ENCODE measurements at places on chromosomes 1 and 21. TPM values are rescaled to one million over a fixed set of nuclear protein-coding genes. Genes with fewer than 3 reads are reported as not detected.

- peak; percentile 88 for DNase-seq
Measured at GRCh38 chr1:93597709-93598108, 83.9 kb downstream of the BCAR3 start.

DNA sequence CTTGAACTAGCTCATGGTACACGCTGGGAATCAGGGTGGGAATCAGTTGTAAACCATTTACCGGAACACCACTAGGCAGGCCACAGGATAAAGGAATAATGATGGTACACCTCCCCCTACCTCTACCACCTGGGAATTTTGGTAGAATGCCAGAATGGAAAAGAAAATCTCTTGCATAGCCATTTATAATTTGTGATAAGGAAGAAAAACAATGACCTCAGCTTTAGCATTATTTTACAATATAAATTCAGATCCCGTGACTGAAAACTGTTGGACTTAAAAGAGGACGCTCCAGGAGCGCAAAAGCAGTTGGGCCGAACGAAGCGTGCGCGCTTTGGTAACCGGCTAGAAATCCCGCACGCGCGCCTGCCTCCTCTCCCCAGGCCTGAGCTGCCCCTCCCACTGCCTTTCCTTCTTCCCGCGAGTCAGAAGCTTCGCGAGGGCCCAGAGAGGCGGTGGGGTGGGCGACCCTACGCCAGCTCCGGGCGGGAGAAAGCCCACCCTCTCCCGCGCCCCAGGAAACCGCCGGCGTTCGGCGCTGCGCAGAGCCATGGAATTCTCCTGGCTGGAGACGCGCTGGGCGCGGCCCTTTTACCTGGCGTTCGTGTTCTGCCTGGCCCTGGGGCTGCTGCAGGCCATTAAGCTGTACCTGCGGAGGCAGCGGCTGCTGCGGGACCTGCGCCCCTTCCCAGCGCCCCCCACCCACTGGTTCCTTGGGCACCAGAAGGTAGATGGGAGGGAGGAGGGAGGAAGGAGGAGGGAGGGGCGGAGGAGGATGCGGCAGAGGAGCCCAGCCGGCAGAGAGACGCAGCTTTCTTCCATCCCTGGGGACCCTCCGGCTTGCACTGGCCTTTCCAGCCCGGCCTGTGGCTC is at the start of gene CYP4X1:
Gene CYP4X1 (plus strand): TSS at position 402 of the 873 bp plus-strand sequence. CDS start 149 bp downstream, at position 551.
- peak; percentile 39 for DNase-seq

- DNase-seq: peak; percentile 22
Measured at GRCh38 chr1:1510912-1511532, 940 bp upstream of the ATAD3A start.

DNA sequence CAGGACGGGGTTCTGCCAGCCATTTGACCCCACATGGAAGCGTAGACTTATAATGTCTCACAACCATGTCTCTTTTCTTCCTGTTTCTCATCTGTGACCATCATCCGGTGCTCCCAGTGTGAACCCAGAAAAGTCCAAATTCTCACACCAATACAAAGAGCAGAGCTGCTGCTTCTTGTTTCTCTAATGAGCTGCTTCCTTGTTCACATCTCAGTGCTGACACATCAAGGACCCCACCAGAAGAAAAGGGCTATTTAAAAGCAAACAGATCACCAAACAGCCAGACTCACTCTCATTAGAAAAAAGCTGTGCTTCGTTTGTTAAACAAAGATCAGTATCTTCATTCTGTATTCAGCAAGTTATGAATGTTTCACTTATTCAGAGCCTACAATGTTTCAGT is 835 bp upstream of the LCE1D start:
- no peak for DNase-seq

- DNase-seq: no peak
Measured at GRCh38 chr1:15151871-15152270, 1.7 kb upstream of the TMEM51 start.

DNA sequence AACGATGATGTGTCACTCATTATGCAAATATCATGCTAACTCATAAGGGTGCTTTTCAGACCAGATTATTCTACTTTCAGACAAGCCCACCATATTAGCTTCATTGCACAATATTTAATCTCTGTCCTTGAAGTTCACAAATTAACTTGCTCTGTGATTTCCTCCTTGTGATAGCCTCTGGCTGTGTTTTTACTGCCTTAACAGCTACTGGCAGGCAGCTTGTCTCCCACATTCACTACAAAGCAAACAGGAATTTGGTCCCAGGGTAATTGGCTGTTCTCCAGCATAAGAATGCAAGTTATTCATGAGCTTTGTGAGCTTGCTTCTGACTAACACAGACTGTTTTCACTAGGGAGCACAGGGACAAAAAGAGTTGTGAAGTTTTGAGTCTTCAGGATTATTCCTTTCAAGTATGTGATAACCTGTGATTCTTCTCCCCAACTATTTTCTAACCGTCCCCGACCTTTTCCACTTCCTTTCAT is 87.9 kb upstream of the HMCN1 start:
- DNase-seq: peak; percentile 99

DNA sequence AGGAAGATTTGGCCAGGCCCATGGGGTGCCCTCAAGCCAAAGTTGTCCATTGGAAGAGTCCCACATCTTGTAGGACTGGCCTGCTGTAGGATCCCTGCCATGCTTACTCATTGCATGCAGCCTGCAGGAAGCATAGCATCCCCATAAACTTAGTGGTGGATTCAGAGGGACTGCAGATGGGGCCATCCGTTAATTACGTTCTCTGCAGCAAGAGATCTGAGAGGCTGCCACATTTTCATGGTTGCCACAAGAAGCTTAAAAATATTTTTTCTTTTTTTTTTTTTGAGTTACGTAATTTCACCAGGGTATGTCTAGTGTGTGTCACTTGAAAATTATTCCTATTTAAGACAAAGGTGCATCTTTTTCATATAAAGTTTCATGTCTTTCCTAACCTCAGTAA is 329.7 kb upstream of the USP24 start:
- DNase-seq: no peak

GRCh38 chr1:66916320-66916719 is 8.3 kb downstream of the DNAI4 start:
- no peak for DNase-seq

GRCh38 chr1:37989361-37989930 is 376 bp downstream of the SF3A3 start:
- DNase-seq: peak; percentile 40

DNA sequence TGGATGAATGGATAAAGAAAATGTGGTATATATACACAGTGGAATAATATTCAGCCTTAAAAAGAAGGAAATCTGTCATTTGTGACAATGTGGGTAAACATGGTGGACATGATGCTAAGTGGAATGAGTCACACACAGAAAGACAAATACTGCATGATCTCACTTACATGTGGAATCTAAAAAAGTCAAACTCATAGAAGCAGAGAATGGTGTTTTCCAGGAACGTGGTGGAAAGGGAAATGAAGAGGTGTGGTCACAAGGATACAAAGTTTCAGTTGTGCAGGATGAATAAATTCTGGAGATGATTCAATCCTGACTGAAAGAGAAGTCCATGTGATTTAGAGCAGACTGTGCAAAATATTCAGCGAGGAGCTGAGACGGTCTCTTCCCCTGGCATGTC is 56.6 kb downstream of the RYR2 start:
- DNase-seq: no peak

GRCh38 chr1:177923441-177923840 is 46.4 kb downstream of the SEC16B start:
- no peak for DNase-seq

DNA sequence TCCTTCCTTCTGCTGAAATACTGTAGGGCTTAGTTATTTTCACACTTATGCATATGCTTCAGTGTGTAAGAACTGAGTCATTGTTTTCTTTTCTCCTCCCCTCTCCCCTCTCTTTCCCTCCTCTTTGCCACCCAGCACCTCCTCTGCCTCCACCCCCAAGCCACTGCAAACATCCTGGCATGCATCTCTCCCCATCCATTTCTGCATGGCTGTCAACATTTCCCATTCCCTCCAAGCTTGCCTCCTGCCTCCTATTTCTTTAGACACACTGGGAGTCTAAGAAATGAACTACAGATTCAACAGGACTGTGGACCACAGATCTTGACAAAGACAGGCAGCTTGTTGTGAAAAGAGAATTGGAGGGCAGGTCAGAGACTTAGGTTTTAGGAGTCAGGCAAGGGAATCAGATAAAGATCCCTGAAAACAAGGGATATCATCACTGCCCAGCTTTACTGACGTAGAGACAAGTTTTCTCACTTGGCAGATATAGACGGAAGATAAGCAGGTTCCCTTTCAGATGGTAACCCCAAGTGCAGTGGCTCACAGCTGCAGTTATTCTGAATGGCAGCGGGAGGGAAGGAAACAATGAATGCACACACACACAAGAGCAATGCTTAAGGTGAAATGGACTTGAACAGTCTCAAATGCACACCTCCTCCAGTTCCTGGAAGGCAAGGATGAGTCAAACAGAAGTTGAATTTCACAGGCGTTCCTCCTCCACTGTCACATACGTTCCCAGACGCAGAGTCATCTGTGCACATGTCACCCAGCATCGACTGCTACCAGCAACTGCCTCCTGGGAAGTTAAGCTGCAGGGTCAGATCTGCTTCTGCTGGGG is 56.1 kb downstream of the HIVEP3 start:
- peak; percentile 76 for DNase-seq

DNA sequence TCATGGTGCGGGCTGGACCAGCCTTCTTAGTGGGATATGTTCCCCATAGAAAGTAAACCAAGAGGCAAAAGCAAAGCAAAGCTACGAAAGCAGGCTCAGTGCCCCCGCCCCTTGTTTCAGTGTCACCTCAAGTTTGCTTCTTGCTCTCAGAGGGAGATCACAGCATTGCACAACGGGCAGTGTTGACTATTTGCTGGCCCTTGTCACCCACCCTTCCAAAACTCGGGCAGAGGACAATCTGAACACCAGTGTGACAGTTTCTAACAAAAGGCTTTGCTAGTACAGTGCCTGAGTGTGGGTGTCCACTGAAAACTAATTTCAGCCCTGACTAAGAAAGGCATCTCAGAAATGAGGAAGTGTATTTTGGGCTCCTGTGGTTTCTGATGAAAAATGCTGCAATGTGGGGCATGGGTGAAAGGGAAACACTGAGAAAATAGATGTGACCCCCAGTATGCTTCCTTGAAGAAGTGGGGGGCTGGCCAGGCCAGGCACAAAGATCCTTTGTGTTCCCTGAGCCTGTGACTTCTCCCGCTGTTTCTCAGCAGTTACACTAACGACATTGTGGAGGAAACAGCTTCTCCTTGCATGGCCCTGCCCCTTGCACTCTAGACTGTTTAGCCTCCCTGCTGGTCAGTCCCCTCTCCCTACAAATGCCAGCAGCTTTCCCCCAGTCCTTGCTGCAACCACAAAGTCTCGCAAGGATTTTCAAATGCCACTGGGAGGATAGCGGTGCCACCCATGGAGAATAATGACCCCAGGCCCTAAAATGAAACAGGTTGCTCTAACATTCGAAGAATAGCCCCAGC is 33.3 kb upstream of the KCNE1 start:
- no peak for DNase-seq

GRCh38 chr21:42096566-42096965 is 25.4 kb downstream of the UMODL1 start:
- no peak for DNase-seq

DNA sequence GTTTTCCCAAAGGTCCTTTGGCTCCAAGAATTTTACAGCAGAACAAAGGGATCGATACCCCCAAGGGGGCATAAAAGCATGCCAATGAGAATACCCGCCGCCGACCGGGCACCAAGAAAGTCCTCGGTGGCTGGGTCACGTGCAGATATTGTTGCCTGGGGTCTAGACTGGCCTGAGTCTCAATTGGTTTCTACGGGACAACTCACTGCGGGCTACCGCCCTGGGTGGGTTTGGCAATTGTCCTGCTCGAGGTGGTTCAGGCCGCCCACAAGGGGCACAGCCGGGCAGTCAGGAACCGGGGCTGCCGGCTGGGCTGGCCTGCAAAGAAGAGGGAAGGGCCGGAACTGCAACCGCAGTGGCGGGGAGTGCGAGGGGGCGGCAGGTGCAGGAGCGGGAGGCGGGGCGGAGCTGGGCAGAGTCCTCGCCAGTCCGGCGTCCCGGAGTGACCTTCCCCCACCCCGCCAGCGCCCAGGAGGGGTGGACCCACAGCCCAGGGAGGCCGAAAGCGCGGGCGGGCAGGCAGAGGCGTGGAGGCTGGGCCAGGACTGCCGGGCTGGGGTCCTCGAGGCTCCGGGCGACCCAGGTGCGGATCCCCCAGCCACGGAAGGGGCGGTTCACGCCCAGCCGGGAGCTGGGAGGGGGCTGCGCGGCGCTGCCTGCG is 926 bp upstream of the ATP1B1 start:
- peak; percentile 49 for DNase-seq

RGS8 gene
- not detected for total RNA-seq

- DNase-seq: no peak
Measured at GRCh38 chr1:38561725-38562124, 297.8 kb downstream of the RRAGC start.

DNA sequence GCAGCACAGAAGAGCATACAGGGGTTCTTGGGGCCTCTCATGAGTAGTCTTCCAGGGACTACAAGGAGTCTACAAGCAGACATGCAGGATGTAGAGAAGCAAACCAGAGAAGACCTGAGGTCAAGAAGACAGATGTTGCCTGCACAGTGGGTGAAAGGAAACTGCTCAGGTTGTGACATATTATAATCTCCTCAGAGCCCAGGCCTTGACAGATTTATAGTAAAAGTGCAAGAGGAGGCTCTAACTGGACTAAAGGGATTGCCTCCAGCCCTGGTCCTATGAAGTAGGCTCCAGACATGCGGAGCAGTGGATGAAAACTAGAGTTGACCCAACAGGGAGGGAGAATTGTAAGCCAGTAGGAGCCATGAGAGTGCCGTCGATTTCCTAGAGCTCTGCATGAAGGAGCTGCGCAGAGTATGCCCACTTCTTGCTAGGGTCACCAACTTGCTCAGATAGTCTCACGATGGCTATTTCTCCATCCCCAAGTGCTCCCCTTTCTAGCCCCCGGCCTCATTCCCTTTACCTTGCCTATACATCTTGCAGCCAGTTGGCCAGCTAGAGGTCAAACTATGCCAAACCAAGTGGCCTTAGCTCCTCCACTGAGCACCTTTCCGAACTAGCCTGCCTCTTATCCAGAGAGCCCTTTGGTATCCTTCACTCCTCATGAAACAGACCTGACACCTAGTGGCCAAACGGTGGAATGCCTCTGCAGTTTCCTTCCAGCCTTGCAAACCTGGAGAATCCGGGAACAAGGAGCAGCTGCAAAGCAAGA is 36.2 kb upstream of the IPO9 start:
- DNase-seq: peak; percentile 96

- DNase-seq: no peak
Measured at GRCh38 chr21:29248124-29248523, 50.6 kb upstream of the BACH1 start.

DNA sequence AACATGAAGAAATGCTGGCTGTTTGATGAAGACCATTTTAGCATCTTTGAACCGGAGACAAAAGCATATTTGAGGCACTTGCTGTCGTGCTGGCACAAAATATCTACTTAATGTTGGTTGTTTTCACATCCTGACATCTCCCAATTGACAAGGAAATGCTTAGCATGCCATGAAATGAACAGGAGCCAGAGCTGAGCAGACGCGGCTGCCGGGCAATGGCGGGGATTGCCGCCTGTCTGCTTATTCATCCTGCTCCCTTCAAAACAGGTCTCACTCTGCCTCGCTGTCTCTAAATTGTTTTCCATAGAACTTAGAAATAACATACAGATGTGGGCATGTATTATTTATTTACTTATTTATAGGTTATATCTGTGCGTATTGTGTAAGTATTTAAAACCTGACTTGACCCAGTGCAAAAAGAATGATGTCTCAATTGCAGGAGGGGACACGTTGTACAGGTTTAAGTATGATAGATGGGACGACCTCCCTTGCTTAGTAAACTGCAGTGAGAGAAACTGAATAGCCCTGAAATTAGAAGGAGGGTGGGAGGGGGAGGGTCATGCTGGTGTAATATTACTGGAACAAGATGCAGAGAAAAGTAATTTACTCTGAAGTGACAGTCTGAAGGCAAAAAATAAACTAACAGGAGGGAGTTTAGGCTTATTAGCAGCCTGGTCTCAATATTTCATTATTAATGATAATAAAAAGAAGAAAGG is 590.4 kb upstream of the PLXNA2 start:
- no peak for DNase-seq
